ENCODE measurements at places on chromosomes 4 and X.
A peak's percentile ranks its signal among the peaks of the same experiment; 100 is the strongest.

GRCh38 chrX:39456894-39457604 is 640.7 kb downstream of the BCOR start:
- DNase-seq, result no peak

DNA sequence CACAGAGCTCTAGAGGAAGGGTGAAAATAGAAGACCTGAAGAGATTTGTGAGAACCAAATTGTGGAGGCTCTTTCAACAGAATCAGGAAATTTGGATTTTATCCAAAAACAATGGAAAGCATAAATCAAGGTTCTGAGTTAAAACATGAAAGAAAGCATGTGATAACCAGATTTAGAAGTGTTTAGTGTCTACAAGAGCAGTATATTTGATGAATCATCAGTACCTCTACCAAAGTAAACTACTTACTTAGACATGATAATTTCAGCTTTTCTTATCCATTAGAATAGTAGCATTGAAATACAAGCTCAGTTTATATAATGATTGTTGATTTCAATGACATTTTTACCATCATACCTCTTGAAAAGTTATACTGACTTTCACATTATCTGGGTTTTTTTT is 25.9 kb upstream of the INTU start:
- no peak for DNase-seq

DNA sequence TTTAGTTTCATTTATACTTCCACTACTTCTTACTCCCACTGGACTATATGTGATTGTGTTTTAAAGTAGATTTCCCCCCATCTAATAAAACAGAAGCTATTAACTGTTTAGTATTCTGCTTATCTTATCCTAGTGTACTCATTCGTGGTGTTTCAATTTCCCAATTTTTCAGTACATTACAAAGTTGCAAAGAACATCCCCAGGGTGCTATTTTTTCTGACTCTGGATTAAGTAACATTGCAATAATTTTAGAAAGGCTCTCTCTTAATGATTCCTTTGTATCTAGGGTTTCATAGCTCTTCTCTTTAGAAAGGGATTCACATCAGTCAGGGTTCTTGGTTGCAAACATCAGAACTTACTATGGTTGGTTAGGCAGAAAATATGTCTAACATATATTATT is 317.9 kb upstream of the DIPK2B start:
- DNase-seq, result no peak

DNA sequence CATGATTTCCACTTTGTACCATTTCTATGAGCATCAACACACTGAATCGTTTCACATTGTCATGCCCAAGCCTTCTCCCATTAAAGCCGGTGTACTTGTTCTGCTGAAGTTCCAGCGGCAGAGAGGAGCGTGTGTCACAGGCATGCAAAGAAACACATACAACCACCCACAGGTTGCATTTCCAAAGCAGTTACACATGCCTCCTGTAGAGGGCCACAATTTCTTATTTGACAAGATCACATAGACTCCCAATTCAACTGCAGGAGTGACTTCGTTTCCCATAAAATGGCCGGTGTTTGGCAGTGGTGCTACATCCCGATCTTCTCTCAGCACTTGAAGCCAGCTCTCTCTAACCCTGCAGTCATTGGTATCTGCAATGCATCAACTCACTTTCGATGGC is 992.6 kb downstream of the NLGN4X start:
- no peak for DNase-seq

DNA sequence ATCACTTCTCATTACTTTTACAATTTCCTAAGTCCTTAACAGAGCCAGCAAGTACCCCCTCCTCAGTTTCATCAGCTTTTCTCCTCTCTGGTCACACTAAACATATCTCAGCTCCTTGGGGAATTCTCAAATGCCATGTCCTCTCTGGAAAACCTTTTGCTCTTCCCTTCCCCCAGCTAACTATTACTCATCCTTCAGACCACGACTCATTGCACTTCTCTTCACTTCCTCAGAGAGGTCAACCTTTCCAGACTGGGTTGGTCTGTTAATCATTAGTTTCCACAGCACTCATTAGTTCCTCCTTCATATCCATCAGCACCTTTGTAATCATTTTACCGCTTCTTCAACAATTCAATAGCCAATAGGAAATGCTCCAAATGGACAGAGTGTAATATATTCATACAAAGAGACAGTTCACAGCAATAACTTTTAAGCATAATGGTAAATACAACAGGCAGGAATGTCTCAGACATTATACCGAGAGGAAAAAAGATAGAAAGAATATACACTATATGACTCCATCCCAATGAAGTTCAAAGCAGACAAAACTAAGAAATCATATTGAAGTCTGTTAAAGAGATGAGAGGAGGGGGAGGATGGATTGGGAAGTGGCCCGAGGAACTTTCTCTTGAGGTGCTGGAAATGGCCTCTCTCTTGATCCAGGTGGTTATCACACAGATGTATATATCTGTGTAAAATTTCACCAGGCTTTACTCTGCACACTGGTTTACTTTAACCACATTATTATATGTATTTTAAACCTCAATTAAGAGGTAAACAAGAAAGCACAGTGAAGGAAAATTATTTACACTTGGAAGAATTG is 39.6 kb downstream of the DDX60L start:
- no peak for DNase-seq

GRCh38 chr4:159103384-159103990 is 608 bp downstream of the RAPGEF2 start:
- peak; percentile 48 for DNase-seq
